ENCODE measurements at places on chromosomes 12 and 14.

DNA sequence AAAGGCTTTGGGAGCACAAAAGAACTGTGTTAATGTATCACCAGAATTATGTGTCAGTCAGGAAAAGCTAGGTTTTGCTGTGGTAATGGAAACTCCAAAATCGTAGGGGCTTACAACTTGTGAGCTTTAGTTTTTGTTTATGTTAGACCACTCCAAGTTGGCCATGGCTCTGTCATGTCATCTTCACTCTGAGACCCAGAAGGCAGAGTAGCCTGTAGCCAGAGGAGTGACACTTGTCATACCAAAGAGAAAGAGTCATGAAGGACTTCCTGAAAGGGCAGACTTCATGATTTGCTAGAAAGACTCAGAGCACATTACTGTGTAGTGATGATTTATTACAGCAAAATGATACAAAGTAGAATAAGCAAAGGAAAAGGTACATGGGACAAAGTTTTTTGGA lies 133.6 kb upstream of the SSTR1 start:
- DNase-seq, result no peak

GRCh38 chr12:115129727-115130126 lies 445.8 kb upstream of the TBX3 start:
- DNase-seq, result no peak

- DNase-seq, result no peak
Measured at GRCh38 chr14:69877492-69877891, 1.7 kb upstream of the SMOC1 start.

DNA sequence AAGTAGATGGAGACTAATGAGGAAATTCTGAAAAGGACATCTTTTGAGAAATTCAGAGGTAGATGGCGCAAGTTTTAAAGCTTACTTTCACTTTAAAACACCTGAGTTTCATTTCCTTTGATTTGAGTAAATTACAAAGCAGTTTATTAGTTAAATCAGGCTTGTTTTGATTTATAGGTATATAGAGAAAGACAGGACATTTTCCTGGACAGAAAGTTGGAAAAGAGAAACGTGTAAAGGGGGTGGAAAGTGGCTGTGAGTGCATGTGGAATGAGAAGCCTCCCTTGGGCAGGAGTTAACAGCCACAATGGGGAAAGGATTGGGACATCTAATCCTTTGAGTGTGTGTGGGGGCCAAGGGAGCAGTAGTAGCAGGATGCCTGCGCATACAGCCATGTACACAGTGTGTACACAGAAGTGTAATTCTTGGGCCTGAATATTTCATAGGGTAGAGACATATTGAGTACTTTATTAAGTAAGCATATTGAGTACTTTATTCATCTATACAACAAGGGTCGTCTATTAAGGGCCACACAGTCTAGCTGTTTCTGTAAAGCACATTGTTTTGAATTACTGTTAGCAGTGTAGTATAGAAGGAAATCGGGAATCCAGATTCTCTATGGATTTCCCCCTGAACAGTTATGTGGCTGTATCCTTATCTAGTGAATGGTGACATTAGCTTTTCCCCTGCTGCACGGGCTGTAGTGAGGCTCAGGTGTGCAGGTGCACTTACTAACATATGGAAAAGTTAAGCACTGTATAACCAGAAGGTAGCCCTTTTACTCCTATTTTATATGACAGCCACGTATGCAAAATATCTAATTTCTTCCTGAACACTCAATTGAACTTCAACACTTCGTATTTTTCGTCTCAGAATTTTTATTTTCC lies 19.1 kb downstream of the MARK3 start:
- no peak for DNase-seq

DNA sequence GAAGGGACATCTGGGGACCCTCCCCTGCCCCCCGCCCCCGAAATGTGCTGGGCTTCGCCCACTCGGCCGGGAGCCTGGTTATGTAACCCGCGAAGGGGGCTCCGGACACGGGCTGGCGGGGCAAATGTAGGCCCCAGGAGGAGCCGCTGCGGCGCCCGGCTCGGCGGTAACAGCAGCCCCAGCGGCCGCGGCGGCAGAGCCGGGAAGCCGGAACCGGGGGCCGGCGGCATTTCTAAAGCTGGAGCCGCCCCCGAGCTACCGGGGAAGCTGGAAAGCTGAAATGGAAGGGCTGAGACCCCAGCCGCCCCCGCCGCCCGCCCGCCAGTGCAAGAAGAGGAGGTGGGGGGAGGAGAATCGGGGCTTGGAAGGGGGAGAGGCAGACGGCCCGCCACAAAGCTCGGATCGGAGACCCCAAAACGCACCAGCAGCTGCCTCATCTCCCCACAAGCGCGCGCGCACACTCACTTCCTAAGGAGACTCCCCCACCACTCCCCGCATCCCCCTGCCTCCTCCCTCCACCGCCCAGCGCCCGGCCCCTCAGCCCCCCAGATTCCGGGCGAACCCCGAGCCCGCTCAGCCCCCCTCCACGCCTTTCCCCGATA lies 1.5 kb downstream of the KDM2B start:
- peak; percentile 52 for DNase-seq

GRCh38 chr12:63302941-63303536 lies 152.0 kb upstream of the AVPR1A start:
- DNase-seq, result no peak

GRCh38 chr14:71050227-71050823 lies 143.1 kb downstream of the PCNX1 start:
- DNase-seq, result no peak

DNA sequence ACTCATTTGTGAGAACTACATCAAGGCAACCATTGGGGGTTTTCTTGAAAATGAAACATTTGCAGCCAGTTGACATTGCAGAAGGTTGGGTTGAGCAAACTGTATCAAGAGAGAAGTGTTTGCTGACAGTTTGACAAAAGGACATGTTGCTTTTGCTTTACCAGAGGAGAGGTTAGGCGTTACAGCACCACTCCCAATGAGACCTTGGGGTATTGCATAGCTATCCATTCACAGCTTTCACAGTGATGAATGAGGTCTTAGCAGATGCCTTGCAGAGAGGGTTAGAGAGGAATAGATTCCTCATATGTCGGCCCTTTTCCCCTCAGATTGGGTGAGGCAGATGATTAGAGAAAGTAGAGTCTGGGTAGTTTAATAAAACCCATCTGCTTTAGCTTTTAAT lies 988.9 kb upstream of the FLRT2 start:
- DNase-seq, result no peak

GRCh38 chr14:65478596-65478995 lies 66.1 kb downstream of the FUT8 start:
- DNase-seq, result no peak

DNA sequence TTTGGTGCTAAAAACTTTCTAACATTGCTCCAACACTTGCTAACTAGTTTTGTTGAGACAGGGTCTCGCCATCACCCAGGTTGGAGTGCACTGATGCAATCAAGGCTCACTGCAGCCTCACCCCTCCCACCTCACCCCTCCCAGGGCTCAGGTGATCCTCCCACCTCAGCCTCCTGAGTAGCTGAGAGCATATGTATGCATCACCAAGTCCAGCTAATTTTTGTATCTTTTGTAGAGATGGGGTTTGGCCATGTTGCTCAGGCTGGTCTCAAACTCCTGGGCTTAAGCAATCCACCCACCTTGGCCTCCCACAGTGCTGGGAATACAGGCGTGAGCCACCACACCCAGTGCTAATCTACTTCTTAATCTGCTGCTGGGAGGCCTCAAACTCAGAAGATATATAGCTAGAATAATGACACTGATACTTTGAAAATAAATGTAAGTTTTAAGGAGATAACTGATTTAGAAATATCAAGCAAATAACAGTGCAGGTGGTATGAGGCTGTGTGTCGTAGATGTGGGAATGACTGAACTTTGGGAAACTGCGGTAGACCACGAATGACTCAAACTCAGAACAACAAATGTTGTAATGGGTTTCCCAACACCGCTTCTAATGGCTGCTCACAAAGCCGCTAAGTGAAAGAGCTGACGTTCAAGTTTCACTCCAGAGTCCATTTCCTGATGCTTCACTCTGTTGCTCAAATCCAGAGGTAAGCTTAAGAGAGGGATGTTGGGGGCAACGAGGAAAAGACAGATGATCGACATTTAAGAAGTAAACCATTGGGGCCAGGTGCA lies 10.0 kb downstream of the TMCC3 start:
- DNase-seq, result peak; percentile 66

GRCh38 chr14:104804481-104805325 lies 3.8 kb downstream of the ZBTB42 start:
- no peak for DNase-seq

GRCh38 chr14:100660882-100661635 lies 65.6 kb upstream of the DLK1 start:
- no peak for DNase-seq

DNA sequence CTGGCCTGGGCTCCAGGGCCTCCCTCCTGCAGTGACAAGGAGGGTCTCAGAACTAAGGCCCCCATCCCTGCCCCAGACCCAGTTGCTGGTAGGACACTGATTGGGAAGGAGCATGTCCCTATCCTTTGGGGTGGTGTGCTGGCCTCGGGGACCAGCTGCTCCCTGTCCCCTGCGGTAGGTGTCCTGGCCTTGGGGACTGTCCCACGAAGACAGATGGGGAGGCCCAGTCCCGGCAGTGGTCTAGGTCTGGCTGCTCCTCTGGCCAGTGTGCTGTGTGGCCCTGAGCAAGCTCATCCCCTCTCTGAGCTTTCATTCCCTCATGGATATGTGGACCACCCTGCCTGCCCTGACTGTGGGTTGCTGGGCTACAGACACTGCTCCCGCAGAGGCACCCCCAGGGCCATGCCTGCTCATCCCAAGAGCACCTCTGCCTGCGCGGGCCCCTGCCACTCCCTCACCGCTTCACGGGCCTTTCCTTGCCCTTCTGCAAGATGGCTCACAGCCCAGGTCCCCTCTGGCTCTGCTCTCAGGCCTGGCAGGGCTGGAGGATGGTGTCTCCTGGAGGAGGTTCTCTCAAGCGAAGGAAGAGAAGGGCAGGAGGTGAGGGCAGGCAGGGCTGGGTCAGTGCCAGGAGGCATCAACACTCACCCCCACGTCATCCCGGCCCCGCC lies 12.5 kb downstream of the AHNAK2 start:
- DNase-seq, result no peak

- no peak for DNase-seq
Measured at GRCh38 chr12:124512667-124513296, 54.6 kb downstream of the NCOR2 start.

GRCh38 chr12:69497308-69498026 lies 27.3 kb downstream of the FRS2 start:
- no peak for DNase-seq

- no peak for DNase-seq
Measured at GRCh38 chr12:50222275-50222783, 55.2 kb upstream of the CERS5 start.

DNA sequence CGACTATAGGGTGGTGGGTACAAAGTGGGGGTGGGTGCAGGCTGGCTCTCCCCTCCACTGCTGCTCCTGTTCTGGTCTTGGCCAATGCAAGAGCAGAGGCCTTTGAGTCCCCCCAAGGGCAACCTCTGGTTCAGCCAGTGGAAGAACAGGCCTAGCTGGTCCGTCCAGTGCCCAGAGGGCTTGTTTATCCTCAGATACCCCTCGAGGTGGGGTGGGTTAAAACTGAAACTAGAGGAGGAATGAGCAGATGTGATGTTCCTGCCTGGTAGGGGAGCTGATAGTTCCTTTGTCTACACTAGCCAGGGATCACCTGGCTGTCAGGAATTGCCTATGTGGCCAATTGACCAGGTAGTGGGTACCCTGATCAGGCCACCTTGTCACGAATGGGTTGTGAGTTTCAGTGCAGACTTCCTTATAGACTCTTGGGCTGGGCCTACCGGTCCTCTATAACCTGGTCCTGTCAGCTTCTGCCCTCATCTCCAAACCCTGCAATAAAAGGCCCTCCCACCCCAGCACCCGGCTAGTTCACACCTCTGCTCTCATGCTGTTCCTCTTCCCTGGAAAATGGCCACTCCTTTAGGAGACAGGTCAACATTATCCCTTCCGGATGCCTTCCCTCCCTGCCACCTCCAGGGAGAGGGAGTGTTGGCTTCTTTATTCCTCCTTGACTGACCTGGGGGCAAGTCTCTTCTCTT lies 10.7 kb upstream of the HSP90AA1 start:
- no peak for DNase-seq

GRCh38 chr12:61369241-61369910 lies 890.8 kb upstream of the USP15 start:
- DNase-seq, result no peak

DNA sequence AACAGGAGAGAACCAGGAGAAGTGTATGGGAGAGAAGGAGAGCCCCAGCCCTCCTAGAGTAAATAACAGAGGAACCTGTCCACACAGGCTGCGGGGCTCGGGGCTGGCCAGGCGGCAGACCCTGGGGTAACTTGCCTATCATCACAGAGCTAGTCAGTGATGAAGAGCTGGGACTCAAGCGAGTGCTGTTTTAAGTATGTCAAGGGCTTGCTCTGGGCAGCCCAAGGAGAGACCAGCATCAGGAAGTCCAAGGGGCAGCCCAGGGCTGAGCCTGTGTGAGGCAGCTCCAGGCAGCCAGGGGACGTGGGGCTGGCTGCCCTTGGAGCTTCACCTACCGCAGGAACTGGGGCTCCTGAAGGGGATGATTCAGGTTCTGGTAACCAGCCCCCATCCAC lies 10.0 kb downstream of the VWF start:
- DNase-seq, result no peak

GRCh38 chr12:60035835-60036234 lies 440.0 kb downstream of the SLC16A7 start:
- no peak for DNase-seq

- no peak for DNase-seq
Measured at GRCh38 chr12:99915251-99916082, 69.3 kb downstream of the ANKS1B start.

DNA sequence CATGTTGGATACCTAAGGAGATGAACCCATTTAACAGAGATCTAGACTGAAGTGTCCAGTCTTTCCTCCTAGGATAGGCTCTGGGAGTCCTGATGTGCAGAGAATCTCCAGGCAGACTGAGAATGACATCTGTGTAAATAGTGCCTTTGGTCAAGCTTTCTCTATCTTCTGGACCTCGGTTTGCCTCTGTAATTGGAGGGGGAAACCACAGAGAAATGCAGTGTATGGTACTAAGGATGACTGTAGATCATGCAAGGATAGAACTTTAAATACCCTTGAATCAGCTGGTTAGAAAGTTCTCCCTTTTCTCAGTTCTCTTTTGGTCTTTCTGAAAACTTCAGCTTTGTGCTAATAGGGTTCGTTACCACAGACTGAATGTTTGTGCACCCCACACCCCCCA lies 112.2 kb downstream of the PTPN11 start:
- no peak for DNase-seq

DNA sequence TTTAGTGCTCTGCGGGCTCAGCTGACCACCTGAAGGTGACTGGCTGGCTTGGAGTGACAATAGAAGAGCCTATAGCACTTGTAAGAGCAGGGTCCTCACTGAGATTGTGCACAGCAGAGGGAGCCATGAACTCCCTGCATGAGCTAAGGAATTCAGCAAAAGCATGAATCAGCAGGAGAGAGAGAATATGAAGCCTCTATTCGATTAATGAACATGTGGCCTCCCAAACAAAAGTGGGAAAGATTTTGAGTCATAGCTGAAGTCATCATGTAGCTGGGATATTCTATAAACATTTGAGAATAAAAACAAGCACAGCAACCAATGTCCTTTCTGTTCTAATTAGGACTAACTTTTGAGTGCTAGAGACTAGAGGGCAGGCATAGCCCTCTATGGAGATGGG lies 626.6 kb downstream of the DIO2 start:
- DNase-seq, result no peak

- no peak for DNase-seq
Measured at GRCh38 chr12:102960766-102961465, 3.4 kb downstream of the ASCL1 start.

Data from activated CD8-positive, alpha-beta T cell treated with anti-CD3 and anti-CD28 coated beads for 36 hours (primary cell).